ENCODE measurements at places on chromosomes 5 and 9.

DNA sequence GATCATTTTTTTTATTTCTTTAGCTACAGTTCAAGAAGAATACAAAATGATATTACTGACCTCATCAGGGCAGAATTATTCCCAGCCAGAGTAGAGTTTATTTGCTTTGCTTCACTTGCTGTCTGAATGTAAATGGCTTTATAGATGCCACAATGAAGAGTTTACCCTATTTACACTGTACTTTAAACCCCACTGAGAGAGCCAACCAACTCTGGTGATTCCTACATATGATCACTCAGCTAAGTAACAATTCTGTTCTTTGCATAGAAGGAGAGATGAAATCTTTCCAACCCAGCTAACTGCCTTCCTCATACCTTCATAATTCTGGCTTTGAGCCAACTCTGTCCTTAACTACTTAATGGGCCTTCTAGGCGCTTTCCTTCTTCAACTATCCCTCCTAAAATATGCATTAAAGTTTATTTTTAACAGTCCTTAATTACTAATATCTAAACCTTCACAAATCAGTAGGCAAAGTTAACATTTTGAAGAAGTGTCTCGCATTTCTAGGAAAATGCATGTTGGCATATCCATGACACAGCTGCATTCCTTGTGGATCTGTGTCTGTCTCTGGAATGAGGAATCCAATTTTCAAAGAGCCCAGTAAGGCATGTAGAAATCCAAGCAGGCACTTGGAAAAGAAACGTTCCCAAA, 284.8 kb upstream of the GRAMD2B start:
- no peak for DNase-seq

DNA sequence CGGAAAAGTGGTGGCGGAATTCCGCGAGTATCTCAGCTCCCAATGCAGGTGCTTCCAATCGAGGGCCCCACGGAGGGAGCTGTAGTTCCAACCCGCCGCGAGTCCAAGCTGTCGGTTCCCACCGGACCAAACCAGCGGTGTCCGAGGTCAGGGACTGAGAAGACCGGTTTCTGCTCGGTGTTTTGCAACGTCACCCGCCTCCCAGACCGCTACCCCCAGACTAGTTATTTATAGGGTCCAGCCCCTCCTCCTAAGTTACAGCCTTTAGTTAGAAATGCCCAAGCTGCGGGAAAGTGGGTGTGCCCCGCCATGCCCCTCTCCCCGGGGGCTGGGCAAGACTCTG, 677 bp upstream of the MYORG start:
- DNase-seq = peak; percentile 76

GRCh38 chr9:1025131-1025530, 25.0 kb upstream of the DMRT2 start:
- DNase-seq = no peak

DNA sequence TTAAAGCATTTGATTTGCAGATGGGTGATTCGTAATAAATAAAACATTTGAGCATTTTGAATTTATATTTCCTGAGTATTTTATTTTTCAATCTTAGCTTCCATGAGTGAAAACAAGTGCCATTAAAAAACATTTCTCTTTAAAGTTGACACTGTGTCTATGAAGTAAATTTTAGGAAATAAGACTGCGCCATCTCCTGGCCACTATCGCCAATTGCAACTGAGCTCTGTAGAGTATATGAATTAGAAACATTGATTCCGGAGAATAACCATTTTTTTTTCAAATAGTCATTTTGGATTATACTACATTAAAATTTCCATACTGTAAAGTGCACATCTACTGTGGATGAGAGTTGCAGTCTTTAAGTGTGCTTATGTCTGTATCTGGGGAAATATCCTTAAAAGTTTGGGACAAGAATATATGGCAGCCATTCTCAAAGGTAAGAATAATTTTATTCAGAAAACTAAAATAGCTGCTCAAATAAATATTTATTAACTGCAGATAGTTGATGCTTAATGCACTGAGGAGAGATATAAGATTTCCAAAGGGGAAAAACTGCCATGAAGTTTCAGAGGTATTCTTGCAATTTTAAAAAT, 5.9 kb downstream of the DMRTA1 start:
- DNase-seq = peak; percentile 57

DNA sequence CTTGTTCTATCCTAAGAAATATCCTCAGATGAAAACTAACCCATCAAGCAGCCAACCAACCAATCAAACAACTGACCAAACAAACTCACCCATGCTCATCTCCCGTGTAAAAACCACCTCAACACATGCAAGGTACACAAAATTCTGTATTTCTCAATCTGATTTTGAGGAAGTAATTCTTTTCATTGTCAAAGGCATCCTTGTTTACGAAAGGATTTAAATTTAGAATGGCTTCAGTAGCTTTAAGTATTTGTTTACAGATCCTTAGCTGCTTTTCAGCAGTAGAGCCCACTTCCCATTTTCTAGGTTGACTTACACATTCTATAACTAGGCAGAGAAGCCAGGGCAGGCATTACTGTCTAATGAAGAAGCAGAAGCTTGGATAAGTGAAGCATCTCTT, 78.6 kb downstream of the NTRK2 start:
- DNase-seq = no peak

DNA sequence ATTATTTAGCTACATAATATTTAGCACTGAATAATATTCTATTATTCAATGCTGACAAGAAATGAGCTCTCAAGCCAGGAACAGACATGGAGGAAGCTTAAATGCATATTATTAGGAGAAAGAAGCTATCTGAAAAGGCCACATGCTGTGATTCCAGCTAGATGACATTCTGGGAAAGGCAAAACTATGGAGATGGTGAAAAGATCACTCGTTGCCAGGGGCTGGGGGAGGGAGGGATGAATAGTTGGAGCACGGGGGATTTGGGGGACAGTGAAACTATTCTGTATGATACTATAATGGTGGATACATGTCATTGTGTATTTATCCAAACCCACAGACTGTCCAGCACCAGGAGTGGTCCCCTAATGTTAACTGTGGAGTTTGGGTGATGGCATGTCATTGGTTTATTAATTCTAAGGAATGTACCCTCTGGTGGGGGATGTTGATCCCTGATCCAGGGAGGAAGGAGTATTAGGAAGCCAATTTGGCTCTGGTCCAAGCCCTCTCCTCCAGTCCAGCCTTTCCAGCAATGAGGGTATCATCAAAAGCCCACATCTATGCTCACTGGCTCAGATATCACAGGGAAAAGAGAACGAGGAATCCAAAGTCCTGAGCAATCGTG, 162.5 kb downstream of the COL23A1 start:
- no peak for DNase-seq

DNA sequence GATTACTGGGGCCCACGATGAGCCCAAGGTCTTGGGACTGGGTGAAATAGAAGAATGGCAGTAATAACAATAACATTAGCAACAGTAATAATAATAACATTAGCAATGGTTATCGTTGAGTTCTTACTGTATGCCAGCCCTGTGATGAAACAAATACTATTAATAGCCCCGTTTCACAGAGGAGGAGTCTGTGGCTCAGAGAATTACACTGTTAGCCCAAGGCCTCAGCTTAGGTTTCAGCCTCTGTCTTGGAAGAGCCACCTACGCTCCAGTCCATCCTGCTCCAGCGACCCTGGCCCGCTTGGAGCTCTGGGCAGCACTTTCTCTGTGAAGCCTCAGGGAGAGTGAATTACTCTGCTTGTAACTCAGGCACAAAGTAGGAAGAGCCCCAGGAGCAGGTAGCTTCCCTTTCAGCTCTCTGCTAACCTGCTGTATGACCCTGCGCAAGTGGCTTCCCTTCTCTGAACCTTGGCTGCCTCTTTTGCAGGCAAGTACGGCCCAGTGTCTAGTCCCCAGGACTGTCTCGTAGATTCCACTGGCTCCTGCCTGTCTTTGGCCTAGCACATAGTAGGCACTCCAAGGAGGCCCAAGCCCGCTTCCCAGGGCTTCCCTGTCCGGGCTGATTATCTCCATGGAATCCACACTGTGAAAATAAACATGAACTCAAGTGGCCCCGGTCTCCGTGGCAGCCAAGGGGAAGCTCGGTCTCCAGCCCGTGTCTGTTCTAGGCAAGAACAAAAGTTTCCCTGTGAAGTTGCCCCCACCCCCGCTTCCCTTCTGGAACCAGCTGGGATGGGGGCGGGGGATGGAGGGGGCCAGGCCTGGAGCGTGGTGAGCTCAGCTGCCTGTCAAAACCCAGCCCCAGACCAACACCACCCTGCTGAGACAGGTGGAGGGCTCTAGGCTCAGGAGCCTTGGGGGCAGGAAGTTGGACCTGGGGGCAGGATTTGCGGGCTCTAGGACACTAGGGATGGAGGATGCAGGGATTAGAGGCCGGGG, 26.2 kb upstream of the LMX1B start:
- peak; percentile 53 for DNase-seq

GRCh38 chr9:95511952-95512708, 4.6 kb downstream of the PTCH1 start:
- no peak for DNase-seq

GRCh38 chr9:14692470-14693250, 572 bp downstream of the ZDHHC21 start:
- DNase-seq = no peak

- no peak for DNase-seq
These were observed 130.0 kb downstream of the COL23A1 start for GRCh38 chr5:178460174-178460573.

GRCh38 chr9:131396626-131397025, 2.7 kb downstream of the PRRC2B start:
- no peak for DNase-seq

- no peak for DNase-seq
These were observed 118.3 kb downstream of the SLC1A3 start for GRCh38 chr5:36724467-36725332.

- no peak for DNase-seq
These were observed 20.5 kb upstream of the B4GALT1 start for GRCh38 chr9:33187519-33188218.

DNA sequence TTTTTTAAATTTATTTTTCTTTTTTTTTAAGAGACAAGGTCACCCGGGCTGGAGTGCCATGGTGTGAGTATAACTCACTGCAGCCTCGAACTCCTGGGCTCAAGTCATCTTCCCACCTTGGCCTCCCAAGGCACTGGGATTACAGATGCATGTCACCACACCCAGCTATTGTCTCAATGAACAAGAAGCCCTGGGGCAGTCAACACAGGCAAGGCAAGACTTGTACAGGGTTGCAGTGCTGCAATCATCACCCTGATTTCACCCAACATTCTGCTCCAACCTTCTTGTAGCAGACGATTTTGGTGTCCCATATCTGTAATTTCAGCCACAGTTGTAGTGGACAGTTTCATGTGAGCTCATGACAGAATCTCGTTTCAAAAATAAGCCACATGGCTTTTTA, 205.8 kb upstream of the KIF2A start:
- no peak for DNase-seq

GRCh38 chr5:178201221-178201926, 3.0 kb upstream of the HNRNPAB start:
- no peak for DNase-seq

- DNase-seq = no peak
These were observed 19.9 kb upstream of the WNK2 start for GRCh38 chr9:93164085-93164484.

Data from body of pancreas (tissue), 4 donors.